GF-D8 (cell line): ENCODE measurements at places on chromosomes 6 and 20.

DNA sequence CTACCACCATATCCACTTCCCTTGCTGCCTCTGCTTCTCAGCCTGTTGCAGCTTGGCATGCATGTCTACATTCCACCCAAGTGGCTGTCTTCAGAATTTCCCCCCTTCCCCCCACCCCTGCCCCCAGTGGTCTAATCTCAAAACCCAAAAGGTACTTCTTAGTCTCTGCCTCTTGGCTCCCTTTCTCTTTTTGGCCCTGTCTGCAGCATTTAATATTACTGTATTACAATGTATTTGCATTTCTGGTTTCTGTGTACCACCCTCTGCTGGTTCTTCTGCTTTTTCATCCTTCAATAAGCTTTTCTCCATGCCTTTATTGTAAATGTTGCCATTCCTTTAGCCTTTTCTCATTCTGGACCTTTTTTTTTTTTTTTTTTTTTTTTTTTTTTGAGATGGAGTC is 43.0 kb downstream of the RPRD1B start:
- DNase-seq: no peak

DNA sequence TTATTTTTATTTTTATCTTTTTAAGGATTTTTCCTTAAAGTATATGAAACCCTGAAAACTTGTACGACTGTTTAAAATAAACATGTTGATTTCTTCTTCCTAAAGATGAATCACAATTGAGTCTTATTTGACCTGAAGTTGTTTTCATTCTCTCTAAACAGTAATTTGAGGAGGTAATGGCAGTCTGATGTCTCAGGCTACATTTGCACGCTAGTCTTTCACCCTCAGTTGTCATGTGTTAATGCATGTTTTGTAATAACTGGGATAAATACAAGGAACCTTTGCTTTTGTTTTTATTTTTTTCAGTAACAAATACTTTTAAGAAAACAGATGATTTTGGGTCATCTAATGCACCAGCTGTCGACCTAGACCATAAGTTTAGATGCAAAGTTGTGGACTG is 55.2 kb downstream of the SCAND1 start:
- DNase-seq: no peak

DNA sequence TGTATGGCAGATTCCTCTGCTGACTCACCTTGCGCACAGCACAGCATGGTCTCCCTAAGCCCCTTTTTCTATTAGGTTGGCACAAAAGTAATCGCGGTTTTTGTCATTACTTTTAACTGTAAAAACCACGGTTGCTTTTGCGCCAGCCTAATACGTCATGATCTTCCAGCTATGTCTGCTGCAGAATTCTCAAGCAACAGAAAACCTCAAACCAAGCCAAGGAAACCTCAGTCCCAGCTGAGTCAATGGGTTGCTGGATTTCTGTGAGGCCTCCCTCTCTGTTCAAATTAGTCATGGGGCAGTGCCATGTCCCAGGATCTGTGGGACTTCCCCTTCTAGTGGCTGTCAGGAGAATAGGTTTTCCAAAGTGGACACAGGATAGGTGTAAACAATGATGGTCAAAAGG is 15.7 kb upstream of the ENPP1 start:
- DNase-seq: no peak

DNA sequence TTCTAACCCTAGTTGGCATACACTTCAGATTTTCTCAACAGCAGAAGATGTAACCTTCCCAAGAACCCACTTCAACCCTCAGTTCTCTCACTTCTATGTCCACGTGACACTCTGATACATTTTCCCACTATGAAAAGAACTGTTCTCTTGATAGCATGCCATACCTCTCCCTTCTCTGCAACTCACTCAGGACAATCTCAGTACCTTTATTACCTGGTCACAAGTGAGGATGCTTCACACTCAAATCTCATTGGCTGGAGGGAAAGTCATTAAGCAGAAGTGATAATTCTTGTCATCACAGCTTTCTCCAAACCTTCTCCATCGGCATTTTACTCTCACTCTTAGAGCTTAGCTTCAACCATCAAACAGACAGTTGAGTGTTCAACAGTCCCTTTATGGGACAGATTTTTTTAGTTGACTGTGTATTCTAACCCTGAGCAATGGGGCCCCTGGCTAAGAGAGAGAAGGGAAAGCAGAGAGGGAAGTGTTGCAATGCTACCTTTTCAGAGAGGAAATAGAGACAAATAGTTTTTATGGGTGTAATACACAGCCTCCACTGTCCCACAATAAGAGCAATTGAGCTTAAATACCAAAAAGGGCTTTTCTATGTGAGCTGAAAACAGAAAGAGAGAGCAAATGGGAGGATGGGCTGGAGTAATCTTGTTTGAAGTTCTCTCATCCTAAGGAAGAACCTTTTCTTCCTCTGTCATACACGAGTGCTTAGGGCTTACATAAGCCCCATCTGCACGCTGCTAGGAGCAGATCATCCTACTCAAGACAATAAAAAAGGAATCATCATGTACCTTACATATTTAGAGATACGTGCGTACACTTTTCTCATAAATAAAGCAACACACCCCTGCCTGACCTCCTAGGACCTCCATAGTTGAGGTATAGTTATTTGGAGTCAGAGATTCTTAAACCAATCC is 16.0 kb downstream of the HLA-DPA1 start:
- DNase-seq: no peak
